ENCODE measurements at places on chromosomes 3 and 15. TPM values are rescaled to one million over a fixed set of nuclear protein-coding genes. Genes with fewer than 3 reads are reported as not detected.

DNA sequence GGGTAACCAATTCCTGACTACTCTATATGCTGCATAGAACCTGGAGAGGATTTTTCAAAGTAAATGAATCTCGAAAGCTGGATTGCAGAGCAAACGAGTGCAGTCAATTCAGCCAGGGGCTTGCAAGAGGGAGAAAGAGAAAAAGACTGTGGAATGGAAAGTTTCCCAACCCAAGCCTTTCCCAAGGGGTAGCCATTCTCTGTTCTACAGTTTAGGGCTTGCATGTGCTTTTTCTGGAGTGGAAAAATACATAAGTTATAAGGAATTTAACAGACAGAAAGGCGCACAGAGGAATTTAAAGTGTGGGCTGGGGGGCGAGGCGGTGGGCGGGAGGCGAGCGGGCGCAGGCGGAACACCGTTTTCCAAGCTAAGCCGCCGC is 511 bp upstream of the RARB start:
- peak; percentile 50 for DNase-seq

DNA sequence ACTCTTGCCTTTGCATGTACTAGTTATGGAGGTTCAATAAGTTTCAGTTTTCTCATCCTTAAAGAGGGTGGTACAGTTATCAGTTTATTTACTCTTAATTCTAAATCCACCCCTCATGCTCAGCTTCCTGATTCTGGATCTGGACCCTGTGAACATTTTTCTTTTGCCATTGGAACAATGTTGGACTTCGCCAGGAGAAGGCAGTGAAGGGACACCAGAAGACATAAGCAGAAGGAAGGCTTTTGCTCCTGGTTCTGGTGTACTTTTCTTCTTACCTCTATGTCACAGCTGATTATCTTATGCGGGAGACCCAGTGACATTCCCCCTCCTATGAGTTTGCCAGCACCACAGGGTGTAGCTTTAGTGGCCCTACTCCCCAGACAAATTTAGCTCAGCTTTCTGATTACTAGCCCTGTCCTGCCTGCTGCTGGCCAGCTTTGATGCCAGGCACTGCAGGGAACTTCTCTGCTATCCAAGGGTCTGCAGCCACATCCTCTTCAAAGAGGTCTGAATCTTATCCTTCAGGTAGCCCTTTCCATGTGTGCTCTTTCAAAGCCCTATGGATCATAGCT is 466.3 kb upstream of the EPHA3 start:
- DNase-seq, result no peak

- no peak for DNase-seq
These were observed 8.4 kb upstream of the CMTM7 start for GRCh38 chr3:32383136-32383711.

- no peak for DNase-seq
These were observed 8.1 kb upstream of the ARNT2 start for GRCh38 chr15:80396096-80396495.

DNA sequence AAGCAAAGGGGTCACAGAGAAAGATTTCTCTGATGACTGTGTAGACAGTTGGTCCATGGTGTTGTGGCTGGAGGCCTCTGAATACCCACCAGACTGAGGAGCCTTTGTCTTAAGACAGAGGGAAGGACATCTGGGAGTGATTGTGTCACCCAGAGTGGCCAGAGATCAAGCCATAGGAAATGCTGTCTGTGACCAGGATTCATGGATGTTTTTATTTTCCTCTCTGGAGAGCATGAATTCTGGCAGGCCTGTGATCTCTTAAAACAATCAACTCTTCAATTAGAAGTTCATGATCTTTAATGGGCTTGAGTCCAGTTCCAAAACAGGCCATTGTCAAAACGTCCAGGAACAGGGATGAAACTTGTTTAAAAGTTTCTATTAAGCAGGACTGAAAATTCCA is 198.9 kb upstream of the CTDSPL start:
- DNase-seq, result no peak

GRCh38 chr15:23038726-23039142 is 635 bp downstream of the TUBGCP5 start:
- peak; percentile 62 for DNase-seq

- DNase-seq, result peak; percentile 23
These were observed 16.5 kb upstream of the LAMP3 start for GRCh38 chr3:183178833-183179549.

GRCh38 chr15:25933456-25934158 is 70.5 kb upstream of the ATP10A start:
- DNase-seq, result peak; percentile 87

DNA sequence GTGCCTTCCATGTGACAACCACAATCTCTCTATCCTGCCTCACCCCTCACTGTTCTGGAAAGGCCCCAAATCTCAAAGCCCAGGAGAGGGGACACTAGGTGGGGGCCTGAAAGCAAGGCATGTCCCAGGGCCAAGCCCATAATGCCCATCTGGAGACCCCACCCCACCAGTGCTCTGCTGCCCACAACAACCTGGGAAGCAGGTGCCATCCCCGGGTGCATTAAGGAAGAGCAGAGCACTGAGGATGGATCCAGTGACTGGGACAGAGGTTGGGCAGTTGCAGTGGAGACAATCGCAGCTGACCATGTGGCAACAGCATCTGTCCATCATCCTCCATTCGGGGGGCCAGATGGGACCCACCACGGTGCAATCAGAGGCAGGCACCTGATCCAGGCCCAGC is 106.2 kb upstream of the PRR20G start:
- no peak for DNase-seq

GRCh38 chr3:46408853-46409252 is 1.8 kb downstream of the CCRL2 start:
- no peak for DNase-seq

- DNase-seq, result no peak
These were observed 254.2 kb downstream of the NSUN3 start for GRCh38 chr3:94317017-94317416.

CYP1A2 gene
- not detected for total RNA-seq

SLC12A1 gene
- under 0.01 TPM for total RNA-seq

IL5RA gene
- total RNA-seq, result not detected

SST gene
- total RNA-seq, result not detected

CHST14 gene
- total RNA-seq, result 14.9 TPM

AP3B2 gene
- total RNA-seq, result 5.8 TPM

HRG gene
- not detected for total RNA-seq

GOLGA6L4 gene
- 0.08 TPM for total RNA-seq

GPR149 gene
- total RNA-seq, result not detected

LDHAL6B gene
- total RNA-seq, result not detected

Measured in fibroblast of the aortic adventitia (primary cell).